Iris pigment epithelial cell (primary cell): ENCODE measurements at places on chromosomes 4 and X.

GRCh38 chr4:52606726-52607125, 52.4 kb downstream of the USP46 start:
- DNase-seq: peak; percentile 49

GRCh38 chrX:2489446-2490445, 11.0 kb downstream of the DHRSX start:
- DNase-seq: no peak

GRCh38 chr4:100289530-100289888, 99.2 kb upstream of the DDIT4L start:
- peak; percentile 25 for DNase-seq

- DNase-seq: peak; percentile 7
Measured at GRCh38 chr4:161869511-161869910, 294.3 kb downstream of the FSTL5 start.

DNA sequence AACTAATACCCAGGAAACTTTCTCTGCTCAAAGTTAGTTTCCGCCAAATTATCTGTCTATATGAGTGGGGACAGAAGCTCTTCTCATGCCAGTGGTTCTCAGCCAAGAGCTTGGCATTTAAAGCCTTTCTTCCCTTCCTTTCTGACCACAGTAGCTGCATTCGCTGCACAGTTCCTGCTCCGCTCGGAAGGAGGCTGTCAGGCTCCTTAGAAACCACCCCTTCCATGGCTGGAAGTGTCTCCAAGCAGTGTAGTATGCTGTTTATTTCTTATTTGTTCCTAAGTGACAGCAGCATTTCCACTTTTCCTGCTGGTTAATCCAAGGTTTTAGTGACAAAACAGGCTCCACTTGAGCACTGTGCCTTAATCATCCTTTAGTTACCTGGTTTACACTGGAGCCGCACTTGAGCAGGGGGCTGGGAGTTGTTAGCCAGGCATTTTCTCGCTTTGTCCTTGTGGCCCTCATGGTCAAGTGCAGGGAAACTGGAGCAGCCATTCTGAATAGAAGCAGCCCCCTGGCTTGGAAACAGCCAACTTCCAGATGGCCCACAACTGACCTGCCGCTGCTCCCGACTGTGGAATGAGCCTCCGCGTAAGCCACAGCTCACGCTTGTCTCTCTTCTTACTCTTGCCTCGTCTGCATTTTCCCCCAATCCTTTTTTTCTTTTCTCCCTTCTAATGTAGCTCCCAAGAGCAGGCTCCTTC, 739.4 kb upstream of the TENM3 start:
- no peak for DNase-seq

DNA sequence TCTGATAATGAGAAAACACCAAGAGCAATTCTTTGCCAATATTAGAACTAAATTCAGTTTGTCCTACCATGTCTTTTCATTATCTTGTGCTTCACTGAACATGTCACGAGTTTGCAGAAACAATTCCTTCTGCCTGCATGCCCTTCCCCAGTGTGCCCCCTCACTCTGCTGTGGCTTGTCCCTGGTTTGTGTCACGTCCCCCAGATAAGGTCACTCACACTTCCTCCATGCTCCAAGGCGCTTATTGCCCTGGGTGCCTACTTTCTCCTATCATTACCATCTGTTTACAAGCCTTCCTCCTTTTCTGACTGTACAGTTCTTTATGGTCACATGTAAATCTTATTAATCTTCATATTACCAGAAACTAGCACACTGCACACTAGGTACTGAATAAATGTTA, 394.1 kb downstream of the KCNIP4 start:
- no peak for DNase-seq

DNA sequence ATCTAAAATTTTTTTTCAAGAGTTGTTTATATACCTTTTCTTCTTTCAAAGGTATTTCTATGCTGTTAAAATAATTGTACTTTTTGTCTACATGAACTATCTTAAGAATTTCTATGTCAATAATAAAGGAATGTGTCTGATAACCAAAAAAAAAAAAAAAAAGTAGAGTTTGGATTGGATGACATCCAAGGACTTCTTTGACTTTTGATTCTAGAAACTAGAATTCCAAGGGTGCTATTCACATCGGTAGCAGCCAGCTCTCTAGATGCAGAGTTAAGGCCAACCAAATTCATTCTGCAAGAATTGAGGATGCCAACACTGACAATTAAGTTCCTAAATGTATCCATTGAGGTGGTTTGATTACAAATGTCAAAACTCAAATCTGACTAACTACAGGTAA, 42.0 kb upstream of the PRKG2 start:
- peak; percentile 79 for DNase-seq

DNA sequence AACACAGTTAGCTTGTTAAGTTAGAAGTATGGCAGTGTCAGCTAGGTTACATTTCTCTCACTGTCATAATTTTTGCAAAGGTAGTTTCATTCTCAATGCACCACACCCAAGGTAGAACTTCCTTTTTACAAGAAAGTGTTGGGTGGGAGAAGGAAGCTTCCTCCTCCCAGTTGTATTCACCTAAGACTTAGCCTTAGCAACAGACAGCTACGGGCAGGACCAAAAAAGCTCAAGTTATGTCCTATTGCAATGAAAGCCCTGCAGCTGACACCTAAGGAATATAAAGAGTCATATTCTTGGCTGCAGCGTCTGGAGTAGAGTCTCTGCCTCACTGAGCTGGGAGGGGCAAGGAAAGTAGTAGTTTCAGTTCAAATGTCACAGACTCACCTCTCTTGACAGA, 25.1 kb upstream of the PRDM8 start:
- no peak for DNase-seq

- no peak for DNase-seq
Measured at GRCh38 chr4:22498866-22499265, 17.0 kb downstream of the ADGRA3 start.

GRCh38 chr4:54999003-54999402, 126.4 kb downstream of the KDR start:
- peak; percentile 44 for DNase-seq

DNA sequence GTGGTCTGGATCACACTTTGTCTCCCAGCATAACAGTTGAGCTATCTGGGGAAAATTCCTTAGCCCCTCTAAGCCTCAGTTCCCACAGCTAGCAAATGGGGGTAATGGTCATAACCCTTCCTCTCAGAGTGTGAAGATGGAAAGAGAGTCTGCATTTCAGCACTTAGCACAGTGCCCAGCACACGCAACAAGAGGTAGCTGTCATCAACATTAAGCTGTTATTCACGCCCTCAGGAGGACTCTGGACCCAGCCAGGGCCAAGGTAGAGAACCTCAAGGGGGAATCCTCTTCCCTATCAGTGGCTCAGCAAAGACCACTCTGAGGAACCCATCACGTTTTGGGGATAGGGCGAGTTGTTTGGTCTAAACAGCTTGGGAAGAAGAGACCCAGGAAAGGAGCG, 258.6 kb downstream of the FBXW7 start:
- no peak for DNase-seq
